ENCODE measurements at places on chromosomes 11 and 22. TPM values are rescaled to one million over a fixed set of nuclear protein-coding genes. Genes with fewer than 3 reads are reported as not detected.

Gene SHANK3
- total RNA-seq: 4.4 TPM

Gene F2
- 3.1 TPM for total RNA-seq

Gene CCDC15
- 0.53 TPM for total RNA-seq

Gene GRIK4
- not detected for total RNA-seq

Gene TUB
- total RNA-seq: 6.7 TPM

Gene PANX1
- 33.1 TPM for total RNA-seq

Gene FAM111B
- total RNA-seq: 6.1 TPM

Gene CLDN5
- not detected for total RNA-seq

Gene OSM
- total RNA-seq: not detected

Gene GLYATL1
- not detected for total RNA-seq

Gene RIC3
- 1.4 TPM for total RNA-seq

Gene XKR3
- total RNA-seq: not detected

Gene RBMXL2
- not detected for total RNA-seq

Gene PRAME
- 107 TPM for total RNA-seq

Gene SIK3
- total RNA-seq: 7.9 TPM

Gene MISFA
- total RNA-seq: 1.6 TPM

Gene NELL1
- total RNA-seq: not detected

Gene DBX1
- not detected for total RNA-seq

Gene TTC36
- total RNA-seq: not detected

Gene LMF2
- total RNA-seq: 33.6 TPM

Gene VPS26B
- total RNA-seq: 19.0 TPM

Gene MMP12
- total RNA-seq: 0.08 TPM

Gene EHF
- total RNA-seq: 1.4 TPM

Gene CAPN5
- total RNA-seq: 7.0 TPM
